SK-N-SH (cell line): ENCODE measurements at places on chromosomes 7 and 10. TPM values are rescaled to one million over a fixed set of nuclear protein-coding genes. Genes with fewer than 3 reads are reported as not detected.

ZP3 gene
- polyA plus RNA-seq, result 4.5 and 5.4 TPM in 2 replicates

TMEM72 gene
- not detected in 2 replicates for polyA plus RNA-seq

MCU gene
- 20.6 and 30.1 TPM in 2 replicates for polyA plus RNA-seq

CYP3A4 gene
- not detected in 2 replicates for polyA plus RNA-seq

IRF5 gene
- 0.62 and 1.0 TPM in 2 replicates for polyA plus RNA-seq
